ENCODE measurements at places on chromosomes 7 and 10. TPM values are rescaled to one million over a fixed set of nuclear protein-coding genes. Genes with fewer than 3 reads are reported as not detected.

GRCh38 chr7:19928247-19928646 is 154.8 kb upstream of the TMEM196 start:
- DNase-seq = no peak
- no peaks in the 10 kb centered on the region for H3K36me3 ChIP-seq
- no peaks in the 10 kb centered on the region for H3K27me3 ChIP-seq
- H3K27ac ChIP-seq = no peak overlapping the region

GRCh38 chr10:96586419-96587263 is at the start of gene TM9SF3:
TM9SF3 (minus strand) TSS chr10:96587012; CDS start chr10:96586835, 177 bp downstream.
- H3K4me1 ChIP-seq = no peaks in the 10 kb centered on the region
- peak within 1 kb of the TSS; percentile 91 for H3K4me3 ChIP-seq
- H3K27ac ChIP-seq = peak within 1 kb of the TSS; percentile 51
- peak; percentile 85 for DNase-seq

The FEZF1 gene
- 41.5 TPM for total RNA-seq

DNA sequence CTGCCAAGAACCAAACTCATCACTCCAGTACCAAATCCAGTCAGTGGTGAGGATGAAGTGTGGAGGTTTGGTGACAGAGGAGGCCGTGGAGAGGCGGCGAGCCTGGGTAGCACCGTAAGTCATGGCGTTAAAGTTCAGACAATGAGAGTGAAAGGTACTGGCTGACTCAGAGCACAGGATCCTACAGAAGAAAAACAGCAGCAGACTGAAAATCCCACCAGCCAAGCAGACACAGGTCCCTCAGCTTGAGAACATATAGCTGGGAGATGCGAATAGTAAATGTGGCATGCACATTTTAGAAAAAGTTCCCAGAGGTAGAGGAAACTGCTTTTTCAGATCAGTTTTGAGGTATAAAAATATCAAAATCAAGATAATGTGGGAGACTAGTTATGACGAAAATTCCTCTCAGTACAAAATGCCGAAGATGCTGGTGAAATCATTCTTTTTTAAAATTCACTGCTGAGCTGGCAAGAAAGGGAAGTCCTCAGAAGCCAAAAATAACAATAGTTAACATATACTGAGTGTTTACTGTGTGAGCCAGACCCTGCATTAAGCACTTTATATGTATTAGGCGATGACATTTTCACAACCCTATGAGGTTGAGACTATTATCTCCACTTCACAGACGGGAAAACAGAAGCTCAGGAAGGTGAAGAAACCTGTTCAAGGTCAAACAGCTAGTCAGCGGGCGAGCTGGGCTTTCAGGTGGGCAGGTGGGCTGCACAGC is 20.9 kb downstream of the PARP12 start:
- no peak for DNase-seq
- H3K27ac ChIP-seq = no peak overlapping the region
- no peaks in the 10 kb centered on the region for H3K36me3 ChIP-seq
- H3K4me1 ChIP-seq = no peaks in the 10 kb centered on the region
- no peak overlapping the region for H3K4me3 ChIP-seq
- no peaks in the 10 kb centered on the region for H3K27me3 ChIP-seq

- peak overlapping the region; percentile 83 for H3K27ac ChIP-seq
- peak overlapping the region; percentile 98 for H3K4me3 ChIP-seq
- H3K36me3 ChIP-seq = peaks cover 40% of the 10 kb centered on the region
These were observed 649 bp downstream of the DNA2 start for GRCh38 chr10:68471063-68471585.

- no peak for DNase-seq
- H3K27ac ChIP-seq = no peak overlapping the region
- no peaks in the 10 kb centered on the region for H3K36me3 ChIP-seq
- no peaks in the 10 kb centered on the region for H3K27me3 ChIP-seq
- H3K4me3 ChIP-seq = no peak overlapping the region
These were observed 219.2 kb upstream of the ZNF32 start for GRCh38 chr10:43867667-43868565.

- H3K27ac ChIP-seq = no peak overlapping the region
- H3K4me3 ChIP-seq = no peak overlapping the region
- DNase-seq = no peak
These were observed 437.9 kb downstream of the SDK1 start for GRCh38 chr7:3738964-3739363.

GRCh38 chr7:83210479-83210878 is 47.8 kb upstream of the PCLO start:
- no peaks in the 10 kb centered on the region for H3K27me3 ChIP-seq
- H3K4me3 ChIP-seq = no peak overlapping the region
- H3K4me1 ChIP-seq = no peaks in the 10 kb centered on the region

DNA sequence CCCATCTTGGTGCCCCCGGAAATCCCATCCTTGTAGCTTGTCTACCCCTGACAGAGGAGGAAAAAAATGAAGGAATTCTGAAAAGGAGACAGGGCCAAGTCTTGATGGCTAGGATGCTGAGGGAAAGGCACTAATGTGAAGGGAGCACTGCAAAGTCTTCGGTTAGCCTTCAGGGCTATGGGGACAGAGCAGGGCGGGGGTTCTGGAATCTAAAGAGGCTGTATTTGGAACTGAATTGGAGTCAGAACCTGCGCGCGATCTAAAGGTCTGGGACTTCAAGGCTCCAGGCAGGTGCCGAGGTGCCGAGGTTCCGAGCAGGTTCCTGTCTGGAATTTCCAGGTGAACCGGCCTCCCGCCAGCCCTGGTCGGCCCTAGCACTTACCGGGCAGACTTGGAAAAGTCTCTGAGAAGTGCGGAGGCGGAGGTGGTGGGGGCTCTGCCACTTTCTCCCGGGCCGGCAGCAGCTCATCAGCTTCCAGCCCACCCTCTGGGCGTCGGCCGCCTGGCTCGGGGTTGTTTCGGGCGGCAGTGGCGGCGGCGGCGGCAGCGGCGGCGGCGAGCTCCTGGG is 781 bp downstream of the GBX1 start:
- no peaks in the 10 kb centered on the region for H3K36me3 ChIP-seq
- peaks cover 45% of the 10 kb centered on the region for H3K27me3 ChIP-seq
- no peaks in the 10 kb centered on the region for H3K4me1 ChIP-seq
- DNase-seq = no peak
- H3K27ac ChIP-seq = no peak overlapping the region

The FAM24A gene
- not detected for total RNA-seq

The TLX1 gene
- not detected for total RNA-seq

Measured in H9 (cell line).